ENCODE measurements at places on chromosomes 3 and 15.

- DNase-seq, result no peak
These were observed 303.8 kb downstream of the RPLP1 start for GRCh38 chr15:69756440-69756839.

GRCh38 chr3:172527306-172527705 is 4.1 kb upstream of the TNFSF10 start:
- DNase-seq, result no peak

DNA sequence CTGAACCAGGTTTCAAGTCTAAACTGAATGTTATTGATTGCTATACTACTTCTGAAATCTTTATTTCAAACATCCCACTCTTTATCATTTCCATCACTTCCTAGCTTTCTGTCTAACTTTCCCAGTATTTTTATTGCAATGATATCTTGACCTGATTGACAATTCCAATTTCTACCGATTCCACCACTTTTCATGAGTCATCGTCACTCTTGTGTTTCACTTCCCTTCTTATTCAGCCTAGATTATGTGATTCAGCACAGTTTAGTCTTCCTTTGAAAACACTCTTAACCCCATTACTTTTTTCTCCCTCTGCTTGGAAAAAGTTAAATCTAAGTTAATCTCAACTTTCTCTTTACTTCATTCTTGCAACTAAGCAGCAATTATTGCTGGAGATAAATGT is 62.6 kb downstream of the SLC7A14 start:
- DNase-seq, result no peak

GRCh38 chr3:182821221-182821981 is 28.1 kb downstream of the ATP11B start:
- no peak for DNase-seq

DNA sequence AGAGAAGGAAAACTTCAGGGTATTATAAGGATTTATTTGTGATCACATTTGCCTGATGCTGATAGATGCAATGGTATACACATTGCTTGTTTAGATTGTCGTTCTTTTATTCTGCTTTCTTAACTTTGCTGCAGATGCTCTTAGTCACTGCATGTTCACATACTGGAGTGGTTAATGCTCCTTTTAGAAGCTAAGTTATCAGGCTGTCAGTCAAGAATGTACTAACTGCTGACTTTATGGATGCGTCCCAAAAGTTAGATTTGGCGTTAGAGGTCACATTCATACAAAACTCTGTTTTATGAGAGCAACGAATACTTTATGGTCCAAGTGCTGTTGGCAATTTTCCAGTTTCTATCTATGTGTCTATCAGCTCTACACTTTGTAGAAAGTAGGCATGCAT is 160.7 kb downstream of the BBX start:
- no peak for DNase-seq

DNA sequence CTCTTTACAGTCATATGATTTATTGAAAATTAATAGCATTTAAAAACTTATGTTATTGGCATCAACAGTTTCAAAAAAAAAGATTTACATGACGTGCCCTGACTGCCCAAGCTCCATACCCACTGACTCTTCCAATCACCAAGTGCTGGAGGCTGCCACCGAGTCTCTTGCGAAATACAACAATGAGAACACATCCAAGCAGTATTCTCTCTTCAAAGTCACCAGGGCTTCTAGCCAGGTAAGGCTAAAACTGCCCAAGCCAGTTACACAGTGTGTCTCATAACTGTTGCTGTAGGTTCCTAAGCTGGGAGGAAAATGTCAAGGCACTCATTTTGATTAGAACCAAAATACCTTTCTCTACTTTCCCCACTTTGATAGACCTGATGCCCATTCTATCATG is 4.5 kb downstream of the FETUB start:
- DNase-seq, result no peak

DNA sequence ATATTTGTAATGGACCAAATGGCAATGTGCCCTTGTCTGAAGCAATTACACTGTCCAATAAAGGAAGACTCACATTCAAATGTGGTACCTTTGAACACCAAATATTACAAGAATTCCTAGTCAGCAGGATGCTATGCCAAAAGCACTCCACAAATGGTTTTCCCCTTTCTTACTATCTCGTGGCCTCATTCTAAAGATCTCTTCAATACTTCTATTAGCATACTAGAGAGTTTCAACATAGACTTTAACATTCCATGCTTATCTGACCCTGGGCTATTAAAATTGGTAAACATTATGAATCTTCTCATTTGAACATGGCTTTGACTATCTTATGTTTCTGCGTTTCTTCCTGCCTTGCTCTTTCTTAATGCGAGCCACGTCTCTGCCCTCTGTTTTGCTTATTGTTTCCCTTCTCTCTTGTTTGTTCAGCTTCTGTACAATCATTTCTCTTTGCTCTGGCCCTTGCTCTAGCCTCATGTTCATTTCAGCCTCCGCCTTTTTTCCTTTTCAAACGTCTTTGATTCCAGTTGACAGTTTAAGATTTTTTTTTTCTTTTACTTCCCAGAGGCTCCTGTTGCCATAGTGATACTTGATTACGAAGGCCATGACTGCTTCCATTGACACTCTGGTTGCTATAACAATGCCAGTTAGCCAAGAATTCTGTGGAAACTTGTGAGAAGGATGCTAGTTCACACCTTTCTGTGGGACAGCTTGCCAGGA is 49.5 kb upstream of the SLC9A9 start:
- no peak for DNase-seq

GRCh38 chr3:181497358-181497757 is 214.4 kb upstream of the SOX2 start:
- no peak for DNase-seq

DNA sequence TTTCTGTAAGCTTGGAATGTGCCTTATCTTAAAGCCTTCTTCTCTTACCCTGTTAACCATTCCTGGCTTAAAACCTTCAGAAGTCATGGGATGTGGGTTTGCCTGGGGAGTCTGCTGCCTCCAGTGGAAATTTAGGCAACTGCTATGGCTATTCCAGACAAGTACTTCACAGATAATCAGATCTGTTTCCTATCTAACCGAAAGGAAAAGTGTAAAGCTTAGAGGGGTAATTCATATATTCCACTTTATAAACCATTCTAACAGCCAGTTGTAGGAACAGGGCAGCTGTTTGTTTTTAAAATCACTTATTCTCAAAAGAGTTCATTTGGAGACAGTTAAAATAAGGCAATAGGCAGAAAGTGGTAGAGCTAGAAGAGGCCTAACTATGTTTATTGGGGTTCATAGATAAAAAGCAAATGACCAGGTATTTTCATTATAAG is 219.9 kb downstream of the TCF12 start:
- DNase-seq, result no peak

DNA sequence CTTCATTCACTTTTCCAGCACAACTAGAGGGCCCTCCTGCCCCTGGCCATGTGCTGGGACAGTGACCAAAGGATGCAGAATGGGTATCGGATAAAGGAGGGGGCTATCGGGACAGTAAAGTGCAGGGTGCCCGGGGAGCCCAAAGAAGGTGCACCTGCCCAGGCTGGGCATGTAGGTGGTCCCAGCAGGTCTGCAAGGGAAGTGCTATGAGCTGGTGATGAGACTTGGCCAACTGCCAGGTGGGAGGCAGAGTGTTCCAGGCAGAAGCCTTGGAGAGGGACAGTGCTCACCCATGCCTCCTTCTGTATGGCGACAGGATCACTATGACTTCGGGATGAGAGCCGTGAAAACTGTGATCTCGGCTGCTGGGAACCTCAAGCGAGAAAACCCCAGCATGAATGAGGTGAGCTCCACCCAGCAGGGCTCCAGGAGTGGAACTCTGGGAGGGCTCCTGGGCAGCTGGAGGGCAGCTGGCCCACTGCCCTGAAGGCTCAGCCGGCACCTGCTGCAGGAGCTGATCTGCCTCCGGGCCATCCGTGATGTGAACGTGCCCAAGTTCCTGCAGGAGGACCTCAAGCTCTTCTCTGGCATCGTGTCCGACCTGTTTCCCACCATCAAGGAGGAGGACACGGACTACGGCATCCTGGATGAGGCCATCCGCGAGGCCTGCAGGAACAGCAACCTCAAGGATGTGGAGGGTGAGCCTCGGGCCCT is 48.4 kb downstream of the DNAH1 start:
- DNase-seq, result no peak

GRCh38 chr3:58005669-58006068 is 2.6 kb upstream of the FLNB start:
- DNase-seq, result no peak

Measured in germinal center (tissue), 1 donor.